ENCODE measurements at places on chromosomes 7 and 10.

DNA sequence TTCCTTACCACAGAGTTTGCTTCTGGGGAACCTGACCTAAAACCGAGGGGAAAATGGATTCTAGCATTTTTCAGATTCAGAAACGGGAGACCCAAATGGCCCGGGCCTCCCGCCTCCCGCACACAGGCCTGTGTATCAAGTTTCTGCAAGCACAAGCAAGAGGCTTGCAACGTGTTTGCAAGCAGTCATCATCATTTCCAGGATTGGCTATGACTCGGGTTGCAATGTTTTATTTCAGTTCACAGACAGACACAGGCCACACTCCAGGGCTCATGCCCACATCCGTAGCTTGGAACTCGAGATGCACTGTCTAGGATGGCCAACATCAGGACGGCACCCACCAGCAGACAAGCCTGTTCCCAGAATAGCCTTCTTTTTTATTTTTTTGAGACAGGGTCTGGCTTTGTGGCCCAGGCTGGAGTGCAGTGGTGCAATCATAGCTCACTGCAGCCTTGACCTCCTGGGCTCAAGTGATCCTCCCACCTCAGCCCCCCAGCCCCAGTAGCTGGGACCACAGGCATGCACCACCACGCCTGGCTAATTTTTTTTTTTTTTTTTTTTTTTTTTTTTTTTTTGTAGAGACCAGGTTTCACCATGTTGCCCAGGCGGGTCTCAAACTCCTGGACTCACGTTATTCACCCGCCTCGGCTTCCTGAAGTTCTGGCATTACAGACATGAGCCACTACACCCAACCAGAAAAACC lies 68.1 kb upstream of the FOXK1 start:
- no peak for DNase-seq

DNA sequence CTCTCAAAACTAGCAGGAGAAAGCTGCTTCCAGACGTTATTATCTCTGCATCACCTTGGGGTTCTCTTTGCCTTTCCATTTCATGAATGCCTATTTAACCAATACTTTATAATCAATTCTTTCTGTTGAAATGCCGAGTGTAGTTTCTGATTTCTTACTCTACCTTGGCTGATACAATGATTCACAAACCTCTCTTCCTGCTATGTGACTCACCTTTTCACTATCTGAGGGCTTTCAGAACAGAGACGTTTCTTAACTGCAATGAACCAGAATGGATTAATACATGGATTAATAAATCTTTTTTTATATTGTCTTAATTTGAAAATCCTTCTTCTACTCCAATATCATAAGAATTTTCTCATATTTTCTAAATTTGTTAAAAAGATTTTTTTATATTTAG lies 46.4 kb upstream of the ZNF746 start:
- no peak for DNase-seq

GRCh38 chr7:122135275-122135674 lies 8.8 kb downstream of the AASS start:
- no peak for DNase-seq

GRCh38 chr10:88386204-88386788 lies 196.8 kb downstream of the RNLS start:
- DNase-seq = no peak

DNA sequence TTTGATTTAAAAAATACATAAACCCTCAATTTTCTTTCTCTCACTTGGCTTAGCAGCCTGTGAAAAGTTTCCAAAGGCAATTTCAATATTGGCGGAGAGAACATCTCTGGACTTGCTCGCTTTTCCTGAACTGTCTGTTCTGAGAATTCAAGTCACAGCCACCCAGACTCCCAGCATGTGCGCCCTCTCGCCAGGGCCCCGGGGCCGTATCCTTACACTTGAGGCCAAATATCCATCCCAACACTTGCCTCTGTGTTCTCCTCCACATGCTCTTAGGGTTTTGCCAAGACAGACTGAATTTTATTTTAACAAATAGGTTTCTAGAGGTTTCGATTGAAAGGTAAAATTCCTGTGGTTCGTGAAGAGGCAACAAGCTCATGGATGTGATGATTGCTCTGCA lies 111.5 kb upstream of the GPR26 start:
- DNase-seq = no peak

DNA sequence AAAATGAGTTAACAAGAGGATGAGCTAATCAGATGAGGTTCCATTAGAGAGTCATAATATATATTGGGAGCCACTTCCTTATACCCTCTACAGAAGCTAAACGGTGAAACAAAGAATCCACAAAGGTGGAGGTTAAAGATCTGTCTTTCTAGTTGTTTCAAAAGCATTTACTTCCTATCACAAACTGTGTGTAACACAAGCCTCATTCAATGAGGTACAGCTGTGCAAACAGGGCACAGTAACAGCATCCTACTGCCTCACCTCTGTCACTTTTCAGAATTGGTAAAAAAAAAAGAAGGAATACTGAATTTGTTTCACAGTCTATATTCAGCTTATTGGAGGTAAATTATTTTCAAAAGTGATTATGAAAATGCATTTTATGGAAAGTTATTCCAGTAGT lies 128.7 kb downstream of the AGMO start:
- no peak for DNase-seq

- DNase-seq = no peak
These were observed 373.1 kb downstream of the KCNMA1 start for GRCh38 chr10:77264527-77264926.

- DNase-seq = no peak
These were observed 734.9 kb downstream of the NRG3 start for GRCh38 chr10:82609845-82610244.

DNA sequence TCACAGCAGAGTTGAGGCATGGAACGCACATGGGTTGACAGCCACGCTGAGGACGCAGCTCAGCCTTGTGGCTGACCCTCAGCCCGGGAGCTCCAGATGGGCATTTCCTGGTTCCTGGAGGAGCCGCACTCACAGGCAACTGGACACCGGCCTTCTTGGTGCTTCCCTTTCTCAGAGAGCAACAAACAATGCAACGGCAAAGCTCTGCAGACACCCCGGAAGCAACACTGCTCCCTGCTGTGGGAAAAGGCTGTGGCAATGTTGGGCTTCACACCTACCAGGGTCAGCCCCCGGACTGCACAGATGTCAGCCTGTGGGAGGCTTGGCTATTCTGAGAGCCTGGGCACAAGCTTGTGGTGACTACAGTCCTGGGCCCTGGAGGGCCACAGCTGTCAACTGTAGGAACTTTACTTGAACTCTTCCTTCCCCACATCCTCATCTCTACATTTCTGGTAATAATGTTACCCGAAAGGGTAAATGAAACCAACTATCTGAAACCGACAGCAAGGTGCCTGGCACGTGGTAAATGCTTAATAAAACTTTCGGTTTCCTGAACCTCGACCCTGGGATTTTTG lies 597.5 kb upstream of the MKI67 start:
- no peak for DNase-seq

- no peak for DNase-seq
These were observed 84.1 kb downstream of the TAF3 start for GRCh38 chr10:7902413-7902812.

- DNase-seq = no peak
These were observed 213.1 kb downstream of the ELFN1 start for GRCh38 chr7:1883031-1883761.

DNA sequence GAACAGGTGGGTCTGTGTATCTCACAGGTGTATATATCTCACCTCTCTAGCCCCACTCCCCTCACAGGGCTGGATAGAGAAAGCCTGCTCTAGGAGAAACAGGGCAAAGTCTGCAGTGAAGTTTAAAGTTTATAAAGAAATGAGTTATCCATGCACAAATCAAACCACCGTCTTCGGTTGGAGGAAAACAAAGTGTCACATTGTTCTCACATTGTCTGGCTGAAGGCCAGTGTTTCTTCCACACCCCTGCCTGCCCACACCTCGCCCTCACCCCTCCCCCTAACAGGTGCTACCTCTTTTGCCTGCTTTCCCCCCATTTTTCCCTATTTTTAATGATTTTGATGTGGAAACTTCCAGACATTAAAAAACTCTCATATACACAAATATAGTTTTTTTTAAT lies 25.8 kb downstream of the AQP1 start:
- no peak for DNase-seq
